ENCODE measurements at places on chromosomes 3 and 15.

DNA sequence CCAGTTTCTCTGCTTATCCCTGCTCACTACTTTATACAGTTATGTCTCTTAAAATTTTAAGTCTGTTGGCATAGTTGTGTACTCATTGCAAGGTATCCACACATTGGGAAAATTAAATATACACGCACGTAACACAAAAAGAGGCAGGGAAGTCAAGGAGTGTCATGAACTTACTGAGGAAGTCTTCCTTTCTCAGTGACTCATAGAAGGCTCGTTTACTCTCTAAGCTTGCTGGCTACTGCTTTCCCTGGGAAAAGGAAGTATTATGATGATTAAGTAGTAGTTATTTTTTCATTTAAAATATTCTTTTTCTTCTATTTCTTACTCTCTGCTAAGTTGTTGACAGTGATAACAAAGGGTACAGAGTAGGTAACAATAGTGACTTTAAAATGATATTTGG lies 287.3 kb downstream of the UBE2E2 start:
- DNase-seq, result peak; percentile 64

DNA sequence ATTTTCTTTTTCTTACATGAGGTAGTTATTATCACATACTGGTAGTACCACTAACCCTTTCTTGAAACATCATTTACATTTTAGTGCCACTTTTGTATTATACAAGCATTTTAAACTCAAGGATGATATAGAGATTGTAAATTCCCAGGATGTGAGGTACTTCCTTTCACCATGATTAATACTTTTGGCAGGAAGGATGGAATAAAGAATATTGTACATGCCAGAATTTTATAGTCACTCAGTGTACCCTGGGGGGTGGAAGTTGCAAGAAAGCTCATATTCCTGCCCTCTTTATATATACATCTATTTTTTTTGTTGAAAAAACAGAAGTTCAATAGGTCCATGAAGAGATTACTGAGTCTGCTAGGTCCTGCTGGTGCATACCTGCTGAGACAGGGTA lies 141.0 kb upstream of the PLSCR5 start:
- peak; percentile 86 for DNase-seq

- peak; percentile 72 for DNase-seq
These were observed 22.9 kb downstream of the RAB8B start for GRCh38 chr15:63212050-63213004.

- no peak for DNase-seq
These were observed 41.9 kb downstream of the NDUFB4 start for GRCh38 chr3:120637851-120638559.

- DNase-seq, result peak; percentile 73
These were observed 45.8 kb upstream of the ATP13A3 start for GRCh38 chr3:194532591-194532990.

DNA sequence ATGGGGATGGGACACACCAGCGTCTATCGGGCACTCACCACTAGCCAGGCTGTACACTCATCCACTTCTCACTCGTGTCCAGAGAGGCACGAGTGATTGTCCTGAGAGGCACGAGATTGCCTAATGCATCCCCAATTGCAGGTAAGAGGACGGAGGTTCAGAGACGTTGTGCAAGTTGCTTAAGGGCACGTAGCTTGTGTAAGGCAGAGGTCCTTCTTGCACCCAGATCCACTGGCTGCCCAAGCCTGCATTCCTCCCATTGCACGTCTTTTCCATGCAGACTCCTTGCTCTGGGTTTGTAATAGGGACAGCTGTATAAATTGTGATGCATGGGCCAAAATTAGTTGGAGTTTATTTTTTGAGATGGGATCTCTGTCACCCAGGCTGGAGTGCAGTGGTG lies 264.3 kb downstream of the PLCL2 start:
- no peak for DNase-seq

GRCh38 chr3:148880681-148881080 lies 15.6 kb downstream of the CPA3 start:
- peak; percentile 58 for DNase-seq
